Vagina (tissue), 2 donors: ENCODE measurements at places on chromosomes 11 and 22.

DNA sequence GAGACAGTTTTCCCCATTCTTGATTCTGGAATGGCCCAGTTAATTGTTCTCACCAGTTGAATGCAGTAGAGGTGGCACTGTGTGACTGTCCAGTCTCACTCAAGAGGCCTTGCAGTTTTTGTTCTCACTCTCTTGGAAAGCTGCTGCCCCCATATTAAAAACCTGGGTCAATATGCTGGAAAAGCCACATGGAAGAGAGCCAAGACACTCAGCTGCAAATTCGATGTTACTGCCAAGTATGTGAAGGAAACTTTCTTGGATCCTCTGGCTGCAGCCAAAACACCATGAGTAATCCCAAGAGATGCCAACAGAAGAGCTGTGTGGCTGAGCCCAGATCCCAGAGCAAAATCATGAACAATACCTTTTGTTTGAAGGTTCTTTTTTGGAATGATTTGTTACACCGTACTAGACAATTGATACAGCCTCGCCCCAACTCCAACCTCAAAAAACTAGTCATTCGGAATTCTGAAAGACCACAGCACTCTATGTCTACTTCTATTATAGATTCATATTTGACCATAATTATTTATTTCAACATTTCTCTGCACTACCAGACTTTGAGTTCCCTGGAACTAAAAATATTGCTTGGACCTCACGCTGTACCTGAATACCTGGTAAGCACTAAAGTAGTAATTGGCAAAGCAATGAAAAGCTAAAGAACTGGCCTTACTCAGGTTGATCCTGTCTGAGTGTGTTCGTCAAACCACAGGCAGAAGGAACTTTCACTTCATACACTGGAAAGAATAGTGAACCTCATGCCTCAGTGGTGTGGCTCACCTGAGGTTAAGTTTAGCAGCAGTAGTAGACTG, 378.8 kb downstream of the ETS1 start:
- no peak for DNase-seq

DNA sequence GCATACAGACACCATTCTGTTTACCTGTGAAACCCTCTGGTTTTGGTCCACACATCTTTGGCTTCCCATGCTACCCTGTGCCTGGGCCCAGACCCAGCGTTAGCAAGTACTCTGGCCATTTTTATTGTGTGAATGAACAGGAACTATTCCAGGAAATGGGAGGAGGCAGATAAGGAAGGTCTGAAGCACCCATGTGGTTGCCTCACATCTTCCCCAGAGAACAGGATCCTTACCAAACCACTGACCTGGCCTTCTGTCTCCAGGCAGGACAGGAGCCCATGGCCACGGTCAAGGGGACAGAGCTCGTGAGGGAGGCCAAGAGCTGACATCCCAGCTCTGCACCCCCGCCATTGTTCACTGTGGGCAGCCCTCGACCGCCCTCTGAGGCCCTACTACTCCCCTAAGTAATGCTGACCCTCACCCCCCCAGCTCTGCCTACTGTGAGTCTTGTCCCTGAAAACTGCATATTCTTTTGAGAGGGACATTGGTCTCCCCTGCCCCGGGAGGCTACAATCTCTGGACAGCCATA, 97.7 kb upstream of the TP53I11 start:
- no peak for DNase-seq

DNA sequence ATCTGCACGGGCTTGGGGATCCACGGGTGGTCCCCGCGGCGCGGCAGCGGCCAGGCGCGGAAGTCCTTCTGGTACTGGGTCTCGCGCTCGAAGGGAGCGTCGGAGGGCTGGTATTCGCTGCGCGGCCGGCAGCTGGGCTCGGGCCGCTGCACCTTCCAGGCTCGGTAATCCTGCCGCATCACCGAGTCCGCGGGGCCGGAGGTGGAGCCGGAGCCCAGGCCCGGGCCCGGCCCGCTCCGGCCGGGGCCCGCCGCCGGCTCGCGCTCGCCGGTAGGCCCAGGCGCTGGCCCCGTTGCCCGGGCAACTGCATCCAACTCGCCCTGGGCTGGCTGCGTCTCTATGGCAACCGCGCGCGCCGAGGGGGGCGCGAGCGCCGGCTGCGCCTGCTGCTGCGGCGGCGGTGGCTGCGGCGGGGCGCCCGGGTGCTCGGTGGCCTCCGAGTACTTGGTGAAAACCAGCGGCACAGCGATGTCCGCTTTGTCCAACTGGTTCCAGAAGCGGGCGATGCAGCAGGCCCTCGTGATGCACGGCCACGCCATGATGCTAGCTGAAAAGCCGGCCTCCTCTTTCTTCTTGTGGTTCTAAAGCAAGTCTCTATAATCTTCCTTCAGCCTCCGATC, 897 bp downstream of the MAP6 start:
- no peak for DNase-seq

- no peak for DNase-seq
These were observed 34.4 kb downstream of the SCUBE2 start for GRCh38 chr11:9057007-9057406.

- no peak for DNase-seq
These were observed 134.6 kb upstream of the TEAD1 start for GRCh38 chr11:12539572-12539971.

DNA sequence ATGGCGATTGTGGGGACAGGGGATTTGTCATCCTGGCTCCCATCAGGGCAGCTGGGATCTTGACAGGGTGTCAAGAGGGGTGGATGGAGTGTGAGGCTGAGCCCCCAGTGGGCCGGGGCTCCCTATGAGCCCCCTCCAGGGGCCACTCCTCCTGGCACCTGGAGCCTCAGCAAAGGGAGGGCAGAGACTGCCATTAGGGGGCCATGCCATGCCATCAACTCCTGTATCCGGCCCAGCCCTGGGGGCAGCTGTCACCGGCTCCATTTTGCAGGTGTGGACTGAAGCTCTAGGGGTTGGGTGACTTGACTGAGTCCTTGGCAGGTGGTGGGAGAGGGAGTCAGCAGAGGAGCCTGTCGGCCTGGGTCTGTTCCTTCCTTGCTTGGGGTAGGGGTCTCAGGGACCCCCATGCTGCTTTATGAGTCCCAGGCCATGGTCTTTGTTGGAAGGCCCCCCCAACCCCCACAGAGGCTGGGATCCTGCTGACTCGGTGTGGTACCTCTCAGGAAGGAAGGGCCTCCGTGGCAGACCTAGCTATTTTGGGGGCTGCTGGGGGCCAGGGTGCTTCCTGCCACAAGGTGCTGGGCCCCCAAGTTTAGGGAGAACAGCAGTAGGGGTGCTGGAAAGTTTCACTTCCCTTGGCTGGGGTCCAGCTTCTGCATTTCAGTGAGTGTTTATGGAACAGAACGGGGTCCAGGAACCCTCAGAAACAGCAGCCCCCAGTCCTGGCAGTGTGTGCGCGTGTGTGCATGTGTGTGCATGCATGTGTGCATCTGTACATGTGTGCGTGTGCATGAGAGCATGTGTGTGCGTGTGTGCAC, 1.5 kb downstream of the ACY3 start:
- DNase-seq = no peak

- no peak for DNase-seq
These were observed 42.4 kb downstream of the BARX2 start for GRCh38 chr11:129418039-129418438.

GRCh38 chr11:37259734-37260133, 661.7 kb upstream of the RAG2 start:
- no peak for DNase-seq

- DNase-seq = no peak
These were observed 658.7 kb downstream of the JRKL start for GRCh38 chr11:97048481-97048880.

DNA sequence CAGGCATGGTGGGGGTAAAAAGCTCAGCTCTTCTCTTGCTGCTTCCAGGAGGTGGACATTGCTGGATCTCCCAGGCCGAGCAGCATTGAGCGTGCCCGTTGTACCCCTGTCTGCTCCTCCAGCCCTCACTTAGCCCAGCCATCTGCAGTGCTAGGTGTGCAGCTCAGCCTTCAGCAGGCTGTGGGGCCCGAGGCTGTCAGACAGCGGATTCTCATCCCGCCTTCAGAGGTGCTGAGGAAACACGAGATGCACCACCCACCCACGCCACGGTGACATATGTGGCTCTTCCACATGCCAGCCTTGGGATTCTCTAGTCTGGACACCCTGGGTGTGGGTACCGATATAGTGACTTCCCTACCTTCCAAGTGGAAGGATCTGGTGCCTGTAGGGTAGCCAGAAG, 48.9 kb upstream of the NECTIN1 start:
- DNase-seq = no peak

DNA sequence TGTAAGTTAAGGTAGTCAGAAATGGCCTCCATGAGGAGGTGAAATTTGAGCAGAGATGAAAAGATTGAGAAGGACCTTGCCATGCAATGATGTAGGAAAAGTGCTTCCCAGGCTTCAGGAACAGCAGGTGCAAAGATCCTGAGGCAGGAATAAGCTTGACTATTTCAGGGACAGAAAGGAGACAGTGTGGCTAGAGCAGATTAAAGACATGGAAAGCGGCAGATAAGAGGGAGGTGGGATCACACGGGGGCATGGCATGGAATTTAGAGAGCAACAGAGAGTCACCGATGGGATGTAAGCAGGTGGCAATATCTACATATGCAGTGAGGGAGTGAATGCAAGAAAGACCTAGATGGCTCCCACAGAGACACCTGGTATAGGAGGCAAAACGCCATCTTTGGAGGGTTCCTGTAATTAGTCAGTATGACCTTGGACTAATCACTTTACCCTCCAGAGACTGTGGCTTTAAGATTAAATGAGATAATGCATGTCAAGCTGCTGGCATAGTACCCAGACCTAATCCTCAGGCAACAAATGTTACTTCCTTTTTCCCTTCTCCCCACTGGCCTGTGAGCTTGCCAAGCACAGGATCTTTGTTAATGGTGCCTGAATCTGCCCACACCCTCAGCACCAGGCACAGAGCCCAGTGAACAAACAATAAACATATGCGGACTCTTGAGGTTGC, 24.6 kb upstream of the ACER3 start:
- no peak for DNase-seq

- DNase-seq = no peak
These were observed 40.2 kb downstream of the PDE2A start for GRCh38 chr11:72634016-72634415.

DNA sequence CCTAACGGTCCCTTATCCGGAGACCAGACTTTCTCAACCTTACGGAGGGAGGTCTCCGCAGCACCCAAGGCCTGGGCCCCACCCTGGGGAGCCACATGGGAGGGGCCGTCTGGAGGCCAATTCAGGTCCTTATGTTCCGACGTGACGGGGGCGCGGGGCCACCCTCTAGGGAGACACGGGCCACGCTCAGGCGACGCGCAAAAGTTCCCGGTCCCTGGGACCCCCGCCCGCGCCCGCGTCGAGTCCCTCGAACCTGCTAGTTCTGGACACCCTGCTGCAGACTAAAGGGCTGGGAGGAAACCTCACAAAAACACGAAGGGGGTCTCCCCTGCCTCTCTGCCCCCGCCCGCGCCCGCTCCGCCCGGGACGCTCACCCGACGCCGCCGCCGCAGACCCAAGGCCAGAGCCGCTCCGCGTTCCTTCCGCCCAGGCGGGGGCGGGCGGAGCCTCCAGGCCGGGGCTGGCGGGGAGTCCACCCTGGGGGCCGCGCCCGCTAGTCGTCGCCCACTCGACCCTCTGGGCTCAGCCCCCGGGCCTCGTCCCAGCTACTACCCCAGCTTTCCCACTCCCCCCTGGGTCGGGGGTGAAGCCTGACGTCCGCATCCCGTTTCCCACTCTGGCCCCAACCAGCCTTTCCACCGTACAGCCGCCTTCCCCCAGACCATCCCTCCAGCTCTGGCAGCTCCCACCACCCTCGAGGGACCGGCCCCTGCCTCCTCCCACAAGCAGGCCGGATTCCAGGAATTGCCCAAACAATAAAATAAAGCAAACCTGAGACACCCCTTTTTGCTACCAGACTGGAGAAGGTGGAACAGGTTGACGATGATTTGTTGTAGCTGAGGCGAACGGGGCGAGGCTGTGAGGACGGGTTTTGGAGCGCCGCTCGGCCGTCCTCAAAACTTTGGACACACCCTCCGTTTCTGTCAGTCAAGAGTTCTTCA, 2.7 kb downstream of the RNH1 start:
- no peak for DNase-seq

GRCh38 chr11:78768971-78769370, 194.3 kb upstream of the NARS2 start:
- DNase-seq = no peak

DNA sequence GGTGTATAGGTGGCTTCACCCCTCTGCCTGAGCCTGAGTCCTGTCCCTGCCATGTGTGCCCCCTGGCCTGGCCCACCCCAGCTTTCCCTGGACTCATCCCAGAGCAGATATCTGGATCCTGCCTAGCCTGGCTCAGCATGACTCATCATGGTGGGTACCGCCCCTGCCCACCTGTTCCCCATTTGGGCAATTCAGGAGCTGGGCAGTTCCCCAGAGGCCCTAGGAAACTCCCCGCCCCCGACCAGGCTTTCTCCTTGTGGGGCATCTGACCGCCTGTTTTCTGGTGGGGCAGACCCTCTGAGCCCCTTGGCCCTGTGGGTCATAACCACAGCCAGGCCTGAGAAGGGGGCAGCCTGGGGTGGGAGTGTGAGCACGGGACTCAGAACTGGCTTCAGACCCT, 4.4 kb downstream of the TSPO start:
- DNase-seq = no peak

DNA sequence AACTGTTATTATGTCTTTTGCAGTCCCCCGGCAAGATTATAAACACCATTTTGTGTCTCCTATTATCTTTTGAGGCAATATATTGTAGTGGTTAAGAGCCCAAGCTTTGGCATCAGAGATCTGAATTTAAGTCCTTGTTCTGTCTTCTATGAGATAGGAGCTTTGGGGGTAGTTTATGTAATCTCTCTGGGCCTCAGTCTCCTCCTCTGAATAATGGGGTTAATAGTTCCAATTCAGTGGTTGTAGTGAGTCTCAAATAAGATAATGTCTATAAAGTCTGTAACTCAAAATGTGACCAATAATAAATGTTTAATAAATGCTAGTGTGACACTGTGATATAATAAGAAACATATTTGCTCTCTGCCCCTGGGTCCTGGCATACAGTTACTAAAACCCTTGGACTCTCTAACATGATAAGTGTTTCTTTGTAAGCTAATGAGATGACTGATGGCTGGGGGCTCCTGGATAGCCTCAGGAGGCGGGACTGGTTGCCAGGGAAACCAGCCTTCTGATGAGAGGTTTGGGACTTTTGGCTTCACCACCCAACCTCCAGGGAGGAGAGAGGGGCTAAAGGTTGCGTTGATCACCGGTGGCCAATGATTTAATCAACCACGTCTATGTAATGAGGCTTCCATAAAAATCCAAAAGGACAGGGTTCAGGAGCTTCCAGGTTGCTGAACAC, 183.4 kb upstream of the MTMR2 start:
- no peak for DNase-seq
